ENCODE measurements at places on chromosomes 3 and 15. TPM values are rescaled to one million over a fixed set of nuclear protein-coding genes. Genes with fewer than 3 reads are reported as not detected.
A peak's percentile ranks its signal among the peaks of the same experiment; 100 is the strongest.

GRCh38 chr3:1330107-1330506 lies 237.3 kb downstream of the CNTN6 start:
- peaks cover 15% of the 10 kb centered on the region for H3K4me1 ChIP-seq
- H3K4me3 ChIP-seq = no peak overlapping the region
- no peaks in the 10 kb centered on the region for H3K27me3 ChIP-seq

Gene ZNF106
- total RNA-seq = 51.0 TPM

- peaks cover 44% of the 10 kb centered on the region for H3K4me1 ChIP-seq
- H3K27ac ChIP-seq = peak overlapping the region; percentile 98
- DNase-seq = no peak
- peaks cover 17% of the 10 kb centered on the region for H3K27me3 ChIP-seq
These were observed 1.9 kb downstream of the SPINT1 start for GRCh38 chr15:40845511-40846284.

Gene GPR156
- 11.8 TPM for total RNA-seq

Gene ASB14
- total RNA-seq = not detected

DNA sequence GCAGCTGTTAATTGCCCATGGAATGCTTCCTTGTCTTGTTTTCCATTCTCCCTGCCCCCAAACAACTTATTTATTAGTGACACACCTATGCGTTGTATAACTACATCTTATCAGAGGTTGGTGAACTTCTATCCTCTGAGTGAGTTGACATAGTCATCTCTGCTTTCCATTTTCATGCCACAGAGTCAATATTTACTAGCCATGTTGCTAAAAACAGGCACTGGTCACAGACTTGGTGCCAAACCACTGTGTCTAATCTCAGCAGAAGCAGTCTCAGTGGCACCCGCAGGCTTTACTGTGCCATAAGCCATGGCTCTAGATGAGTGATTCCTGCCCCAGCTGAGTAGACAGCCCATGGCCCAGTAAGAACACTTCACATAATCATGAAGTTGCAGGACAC lies 26.5 kb downstream of the DAPK2 start:
- no peak overlapping the region for H3K4me3 ChIP-seq
- DNase-seq = no peak
- H3K4me1 ChIP-seq = peaks cover 3% of the 10 kb centered on the region
- no peaks in the 10 kb centered on the region for H3K36me3 ChIP-seq
- H3K27ac ChIP-seq = no peak overlapping the region

DNA sequence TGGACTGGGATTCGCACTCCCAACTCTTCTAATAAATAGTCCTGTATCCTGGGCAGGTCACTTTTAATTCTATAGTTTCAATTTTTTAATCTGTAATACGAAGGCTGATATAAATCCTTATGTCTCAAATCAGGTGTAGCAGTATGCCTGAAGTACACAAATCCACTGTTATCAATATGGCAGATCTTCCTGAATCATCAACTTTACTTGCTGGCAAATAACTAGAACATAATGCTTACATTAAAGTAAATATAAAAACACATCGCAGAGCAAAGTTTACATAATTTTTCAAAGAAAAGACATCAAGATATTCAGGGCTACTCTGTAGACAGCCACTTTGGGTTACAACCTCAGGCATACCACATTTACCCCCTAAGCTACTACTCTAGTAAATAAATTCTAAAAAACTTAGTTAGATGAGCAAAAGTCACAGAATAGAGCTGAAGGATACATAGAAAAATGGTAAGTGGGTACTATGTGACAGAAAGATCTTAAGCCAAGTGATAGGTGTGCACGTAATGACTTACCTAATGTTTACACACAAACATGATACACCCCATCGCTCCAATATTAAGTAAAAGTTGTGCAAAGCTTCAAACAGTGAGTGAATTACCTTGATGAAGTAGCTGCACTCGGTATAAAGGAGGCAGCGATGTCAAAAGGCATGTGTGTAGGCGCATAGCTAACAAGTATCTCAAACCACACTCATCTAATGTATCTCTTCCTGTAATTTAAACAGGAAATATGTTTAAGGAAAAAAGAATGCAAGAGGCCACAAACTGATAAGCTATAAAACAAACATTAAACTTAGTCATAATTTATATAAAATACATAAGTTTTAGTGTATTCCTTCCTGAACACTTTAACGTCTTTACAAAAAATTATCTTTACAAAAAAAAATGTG lies 127.9 kb downstream of the DMXL2 start:
- no peak for DNase-seq
- H3K4me3 ChIP-seq = no peak overlapping the region
- H3K4me1 ChIP-seq = peaks cover 4% of the 10 kb centered on the region
- H3K36me3 ChIP-seq = peaks cover 22% of the 10 kb centered on the region
- no peaks in the 10 kb centered on the region for H3K27me3 ChIP-seq
- no peak overlapping the region for H3K27ac ChIP-seq

Gene SAXO2
- 4.3 TPM for total RNA-seq

GRCh38 chr3:120894316-120895057 lies 13.5 kb upstream of the STXBP5L start:
- no peak overlapping the region for H3K4me3 ChIP-seq
- H3K36me3 ChIP-seq = no peaks in the 10 kb centered on the region
- no peak overlapping the region for H3K27ac ChIP-seq
- DNase-seq = no peak
- H3K4me1 ChIP-seq = peaks cover 19% of the 10 kb centered on the region

- H3K27me3 ChIP-seq = no peaks in the 10 kb centered on the region
- H3K4me1 ChIP-seq = peaks cover 31% of the 10 kb centered on the region
- DNase-seq = no peak
- no peaks in the 10 kb centered on the region for H3K36me3 ChIP-seq
- H3K4me3 ChIP-seq = no peak overlapping the region
- peak overlapping the region; percentile 50 for H3K27ac ChIP-seq
These were observed 119.6 kb downstream of the TFDP2 start for GRCh38 chr3:142029791-142030190.

Gene PLIN1
- total RNA-seq = 0.27 TPM

Gene KLHL40
- total RNA-seq = not detected

Gene TP63
- total RNA-seq = 28.6 TPM

DNA sequence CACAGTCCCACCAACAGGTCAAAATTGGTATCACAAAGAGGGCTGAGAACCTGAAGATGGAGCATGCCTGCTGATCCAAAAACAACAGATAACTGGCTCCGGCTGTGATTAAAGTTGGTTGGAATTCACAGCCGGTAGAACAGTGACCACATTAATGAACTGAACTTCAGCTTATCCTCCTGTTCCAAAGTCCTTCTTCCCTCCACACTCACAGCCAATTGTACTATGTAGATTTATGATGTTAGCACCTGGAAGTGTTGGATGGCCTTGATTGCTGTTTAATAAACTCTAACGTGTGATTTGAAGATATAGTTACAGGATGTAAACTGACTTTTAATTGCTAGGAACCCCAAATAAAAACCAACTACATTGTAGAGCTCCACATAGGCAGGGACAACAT lies 367.3 kb upstream of the FRG2C start:
- peaks cover 52% of the 10 kb centered on the region for H3K27me3 ChIP-seq
- no peaks in the 10 kb centered on the region for H3K36me3 ChIP-seq
- H3K4me1 ChIP-seq = no peaks in the 10 kb centered on the region

Measured in mesothelial cell of epicardium (in vitro differentiated cells).